Hair follicle dermal papilla cell (primary cell): ENCODE measurements at places on chromosomes 13 and 19. TPM values are rescaled to one million over a fixed set of nuclear protein-coding genes. Genes with fewer than 3 reads are reported as not detected.

The OPA3 gene
- total RNA-seq: 12.0 and 16.3 TPM in 2 replicates

The FUT2 gene
- under 0.01 TPM in 1 of 2 replicates, not detected in the other for total RNA-seq

The ZNF580 gene
- total RNA-seq: 7.0 and 8.6 TPM in 2 replicates

The ZNF223 gene
- total RNA-seq: 5.2 and 6.2 TPM in 2 replicates

The PSG11 gene
- total RNA-seq: 0.97 TPM in 1 of 2 replicates, not detected in the other

The ZNF578 gene
- 4.6 and 5.7 TPM in 2 replicates for total RNA-seq

The JSRP1 gene
- total RNA-seq: not detected in 2 replicates

The LHB gene
- 0.49 and 0.61 TPM in 2 replicates for total RNA-seq

The TNFRSF19 gene
- 21.9 and 45.2 TPM in 2 replicates for total RNA-seq

The LCP1 gene
- 0.61 and 0.81 TPM in 2 replicates for total RNA-seq

The SHC2 gene
- total RNA-seq: 0.12 and 1.1 TPM in 2 replicates

The FARP1 gene
- total RNA-seq: 48.5 and 78.7 TPM in 2 replicates

The SULT2B1 gene
- total RNA-seq: 0.36 TPM in 1 of 2 replicates, not detected in the other

The ANKLE1 gene
- total RNA-seq: 0.65 TPM in 1 of 2 replicates, not detected in the other

The MARK4 gene
- total RNA-seq: 18.6 and 23.5 TPM in 2 replicates

The CYP4F8 gene
- total RNA-seq: not detected in 2 replicates

The KLK7 gene
- total RNA-seq: 0.32 and 0.49 TPM in 2 replicates

The RUBCNL gene
- total RNA-seq: 3.9 and 7.0 TPM in 2 replicates

The CEACAM4 gene
- not detected in 2 replicates for total RNA-seq

The FGF22 gene
- total RNA-seq: 0.16 TPM in 1 of 2 replicates, not detected in the other

The RXFP2 gene
- not detected in 2 replicates for total RNA-seq

The ATXN8OS gene
- total RNA-seq: not detected in 2 replicates

The OVOL3 gene
- total RNA-seq: not detected in 2 replicates

The LIM2 gene
- not detected in 2 replicates for total RNA-seq

The MTUS2 gene
- 5.5 and 7.4 TPM in 2 replicates for total RNA-seq

The RNF225 gene
- 0.32 TPM in 1 of 2 replicates, not detected in the other for total RNA-seq

The LAIR1 gene
- total RNA-seq: 0.16 TPM in 1 of 2 replicates, not detected in the other

The ZNF416 gene
- 11.2 and 11.3 TPM in 2 replicates for total RNA-seq

The RFC3 gene
- total RNA-seq: 3.8 and 4.5 TPM in 2 replicates

The HCST gene
- 0.81 TPM in 1 of 2 replicates, not detected in the other for total RNA-seq

The CGB3 gene
- not detected in 2 replicates for total RNA-seq

The CBY2 gene
- total RNA-seq: not detected in 2 replicates

The CYP4F2 gene
- total RNA-seq: not detected in 2 replicates

The MRPL4 gene
- total RNA-seq: 45.6 and 59.9 TPM in 2 replicates

The CATSPERD gene
- total RNA-seq: under 0.01 TPM in 1 of 2 replicates, not detected in the other

The CEACAM5 gene
- not detected in 2 replicates for total RNA-seq

The TEX29 gene
- not detected in 2 replicates for total RNA-seq

The JAK3 gene
- 5.6 and 15.3 TPM in 2 replicates for total RNA-seq

The FFAR3 gene
- total RNA-seq: not detected in 2 replicates

The RASGRP4 gene
- total RNA-seq: not detected in 2 replicates

The RFPL4A gene
- not detected in 2 replicates for total RNA-seq

The OR4F17 gene
- total RNA-seq: not detected in 2 replicates

The SOX21 gene
- total RNA-seq: not detected in 2 replicates

The MBD3L5 gene
- total RNA-seq: not detected in 2 replicates

The AKAP8L gene
- total RNA-seq: 64.2 and 75.5 TPM in 2 replicates

The SBK3 gene
- 0.12 and 0.81 TPM in 2 replicates for total RNA-seq

The WDR62 gene
- total RNA-seq: 1.5 and 2.2 TPM in 2 replicates

The CPB2 gene
- total RNA-seq: not detected in 2 replicates

The FCAR gene
- total RNA-seq: not detected in 2 replicates

The CEACAM7 gene
- not detected in 2 replicates for total RNA-seq

The NDUFA13 gene
- 32.7 and 107 TPM in 2 replicates for total RNA-seq

The NALCN gene
- 0.49 and 0.73 TPM in 2 replicates for total RNA-seq

The MUC16 gene
- total RNA-seq: not detected in 2 replicates

The LILRA2 gene
- total RNA-seq: not detected in 2 replicates

The CDX2 gene
- total RNA-seq: not detected in 2 replicates

The CERS1 gene
- 0.49 and 0.65 TPM in 2 replicates for total RNA-seq

The ZNF558 gene
- 32.2 and 33.6 TPM in 2 replicates for total RNA-seq

The HNRNPA1L2 gene
- 2.2 and 2.4 TPM in 2 replicates for total RNA-seq

The GIPR gene
- total RNA-seq: 0.49 TPM in 1 of 2 replicates, not detected in the other
